ENCODE measurements at places on chromosomes 2 and 18.

DNA sequence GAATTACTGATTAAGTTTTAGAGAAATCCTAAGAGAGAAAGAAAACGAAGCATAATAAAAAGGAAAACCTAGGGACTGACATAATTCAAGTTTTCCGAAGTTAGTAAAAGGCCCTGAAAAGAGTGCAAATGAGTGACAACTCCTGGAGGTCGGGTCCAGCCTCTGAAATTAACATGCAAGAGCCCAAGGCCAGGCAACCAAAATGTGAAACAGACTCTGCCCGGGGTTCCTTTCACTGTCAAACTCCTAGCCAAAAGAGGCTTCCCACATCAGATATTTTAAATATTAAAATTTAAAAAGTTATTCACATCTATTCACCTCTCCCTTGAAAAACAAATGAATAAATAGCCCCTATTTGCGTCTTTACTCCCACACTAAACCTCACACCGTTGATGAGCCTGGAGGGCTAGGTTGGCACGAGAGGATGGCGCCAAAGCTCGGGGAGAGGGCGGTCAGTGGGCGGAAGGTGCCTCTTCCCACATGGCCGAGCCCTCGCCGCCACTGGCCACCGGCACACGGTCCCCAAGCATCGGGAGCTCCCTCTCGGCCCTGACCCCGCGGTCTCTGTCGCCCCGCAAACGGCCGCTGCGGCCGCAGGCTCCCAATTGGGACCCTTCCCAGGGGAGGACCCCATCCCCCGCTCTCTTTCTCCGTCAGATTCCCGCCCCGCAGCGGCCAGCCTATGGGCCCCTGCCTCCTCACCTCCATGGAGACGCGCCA lies 630 bp downstream of the PPM1G start:
- DNase-seq = no peak

GRCh38 chr2:219446101-219446504 lies 11.5 kb downstream of the SPEG start:
- no peak for DNase-seq

GRCh38 chr2:236168110-236169080 lies at the start of gene GBX2:
TSS of gene GBX2 (minus strand) at chr2:236168386. CDS start at chr2:236167971, 415 bp downstream.
- no peak for DNase-seq

GRCh38 chr2:232276733-232277313 lies 101.7 kb upstream of the ALPP start:
- no peak for DNase-seq
